ENCODE measurements at places on chromosomes 2 and 18.

DNA sequence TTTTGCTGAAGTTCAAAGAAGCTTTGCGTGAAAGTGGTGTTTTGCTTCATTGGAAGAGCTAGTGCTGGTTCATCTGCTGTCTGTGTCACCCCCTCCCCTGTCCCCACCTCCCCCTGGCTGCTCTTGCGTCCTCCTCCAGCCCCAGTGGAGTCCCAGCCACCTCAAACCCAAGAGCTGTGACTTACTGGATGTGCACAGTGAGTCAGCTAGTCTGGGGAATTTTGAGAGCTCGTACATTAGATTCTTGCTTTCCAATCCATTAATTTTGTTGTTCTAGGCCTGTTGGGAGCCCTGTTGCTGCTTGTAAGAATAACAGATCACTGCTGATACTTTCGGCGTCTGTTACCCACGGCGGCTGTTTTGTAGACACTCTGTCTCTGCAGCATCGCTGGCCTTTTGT lies 412.1 kb downstream of the TSN start:
- no peak for DNase-seq

GRCh38 chr2:30422444-30423040 lies 24.5 kb upstream of the LCLAT1 start:
- no peak for DNase-seq

- no peak for DNase-seq
Measured at GRCh38 chr18:68735483-68736343, 20.8 kb upstream of the TMX3 start.

DNA sequence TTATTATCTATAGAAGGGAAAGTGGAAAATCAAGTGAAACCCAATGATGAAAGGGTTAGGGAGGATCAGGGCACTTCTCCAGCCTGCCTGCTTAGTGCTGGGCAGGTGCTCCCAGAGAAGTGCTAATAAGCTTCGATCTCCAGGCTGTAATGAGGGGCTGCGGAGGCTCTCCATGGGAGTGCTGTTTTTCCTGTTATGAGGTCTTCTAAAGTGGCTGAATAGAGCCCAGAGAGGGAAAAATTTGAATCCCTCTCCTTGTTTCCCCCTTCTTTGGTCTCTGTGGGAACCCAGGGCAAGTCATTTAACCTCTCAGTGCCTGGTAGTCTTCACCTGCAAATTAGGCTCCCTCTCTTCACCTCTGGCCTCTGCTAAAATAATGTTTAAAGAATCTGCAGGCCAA lies 351.7 kb upstream of the DCC start:
- DNase-seq, result no peak

GRCh38 chr2:7774481-7774880 lies 857.3 kb downstream of the RNF144A start:
- DNase-seq, result no peak

- DNase-seq, result no peak
Measured at GRCh38 chr2:179936141-179936540, 71.0 kb downstream of the CWC22 start.

DNA sequence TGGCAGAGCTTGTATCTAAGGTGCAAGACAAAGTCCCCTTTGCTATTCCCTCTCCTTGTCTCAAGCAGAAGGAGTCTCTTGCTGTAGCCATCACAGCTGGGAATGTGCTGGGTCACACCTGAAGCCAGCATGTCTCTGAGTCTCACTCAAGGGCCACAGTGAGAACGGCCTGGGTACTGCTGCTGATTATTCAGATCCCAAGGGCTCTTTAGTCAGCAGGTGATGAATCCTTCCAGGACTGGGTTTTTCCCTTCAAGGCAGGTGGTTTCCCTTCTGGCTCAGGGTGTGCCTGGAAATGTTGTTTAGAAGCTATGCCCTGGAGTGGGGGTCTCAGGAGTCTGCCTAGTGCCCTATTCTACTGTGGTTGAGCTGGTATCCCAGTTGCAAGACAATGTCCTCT lies 356.3 kb downstream of the PARD3B start:
- no peak for DNase-seq

- DNase-seq, result peak; percentile 42
Measured at GRCh38 chr2:10431797-10432196, 16.3 kb downstream of the ODC1 start.

GRCh38 chr2:162840598-162841246 lies 2.2 kb upstream of the KCNH7 start:
- peak; percentile 57 for DNase-seq

- no peak for DNase-seq
Measured at GRCh38 chr18:35049111-35050027, 8.2 kb downstream of the MAPRE2 start.

- no peak for DNase-seq
Measured at GRCh38 chr2:8701681-8702379, 20.0 kb downstream of the ID2 start.

DNA sequence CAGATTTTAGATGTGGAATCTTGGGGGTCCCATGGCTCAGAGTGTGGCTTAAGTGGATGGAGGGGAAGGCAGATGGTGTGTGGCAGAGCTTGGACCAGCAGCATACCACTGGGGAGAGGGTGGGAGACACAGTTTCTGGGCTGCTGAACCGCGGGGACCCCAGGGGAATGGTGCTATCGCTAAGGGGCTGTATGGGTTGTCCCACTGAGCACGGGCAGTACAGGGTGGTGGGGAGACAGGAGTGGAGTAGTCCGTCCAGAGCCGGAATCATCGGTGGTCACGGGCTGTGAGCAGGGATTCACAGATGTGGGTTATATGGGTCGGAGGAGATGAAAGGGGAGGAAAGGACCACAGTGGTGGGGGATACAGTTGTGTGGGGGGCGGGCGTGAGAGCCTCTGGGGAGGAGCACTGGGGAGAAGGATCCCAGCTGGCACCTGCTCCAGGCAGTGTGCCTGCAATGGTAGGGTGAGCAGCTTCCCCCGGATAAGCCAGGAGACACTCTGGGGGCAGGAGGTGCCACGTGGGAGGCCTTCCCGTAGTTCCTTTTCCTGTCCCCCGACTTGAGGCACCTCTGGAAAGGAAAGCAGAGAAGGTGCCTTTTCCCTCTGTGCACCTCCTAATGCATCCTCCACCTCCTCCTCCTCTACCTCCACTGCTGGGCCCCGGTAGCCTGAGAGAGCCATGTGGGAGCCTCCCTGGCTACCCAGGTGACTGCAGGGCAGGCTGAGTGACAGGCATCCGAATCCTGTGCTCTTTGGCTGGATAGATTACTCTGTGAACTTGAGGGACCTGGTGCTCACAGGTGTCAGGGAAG lies 24.9 kb downstream of the IGFBP5 start:
- DNase-seq, result no peak

- DNase-seq, result no peak
Measured at GRCh38 chr2:175436076-175436475, 254.6 kb upstream of the ATP5MC3 start.

- no peak for DNase-seq
Measured at GRCh38 chr2:169291517-169291916, 70.8 kb downstream of the LRP2 start.

GRCh38 chr18:32355896-32356295 lies 114.8 kb downstream of the GAREM1 start:
- no peak for DNase-seq

DNA sequence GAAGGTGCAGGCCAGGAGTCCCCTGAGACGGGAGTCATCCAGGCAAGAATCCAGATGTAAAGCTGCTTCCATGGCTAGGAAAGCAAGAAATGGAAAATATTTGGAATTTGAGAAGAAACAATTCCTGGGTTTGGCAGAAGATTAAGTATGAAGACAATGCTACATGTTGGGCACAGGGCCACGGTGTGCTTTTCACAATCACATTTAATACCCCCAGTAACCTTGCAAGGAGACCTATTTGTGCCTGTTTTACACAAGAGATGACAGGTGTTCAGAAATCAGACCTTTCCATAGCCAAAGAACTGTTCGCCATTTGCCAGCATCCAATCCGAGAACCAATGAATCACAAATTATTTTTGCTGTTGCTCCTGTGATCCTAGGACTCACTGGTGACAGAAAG lies 50.5 kb downstream of the KCTD1 start:
- no peak for DNase-seq

- DNase-seq, result no peak
Measured at GRCh38 chr2:187124529-187124928, 275.6 kb upstream of the ZSWIM2 start.

- DNase-seq, result no peak
Measured at GRCh38 chr2:141848191-141848590, 282.6 kb downstream of the LRP1B start.
